Central memory CD4-positive, alpha-beta T cell (primary cell): ENCODE measurements at places on chromosomes 1 and 21.

- DNase-seq: no peak
Measured at GRCh38 chr21:41133874-41134522, 34.0 kb upstream of the BACE2 start.

DNA sequence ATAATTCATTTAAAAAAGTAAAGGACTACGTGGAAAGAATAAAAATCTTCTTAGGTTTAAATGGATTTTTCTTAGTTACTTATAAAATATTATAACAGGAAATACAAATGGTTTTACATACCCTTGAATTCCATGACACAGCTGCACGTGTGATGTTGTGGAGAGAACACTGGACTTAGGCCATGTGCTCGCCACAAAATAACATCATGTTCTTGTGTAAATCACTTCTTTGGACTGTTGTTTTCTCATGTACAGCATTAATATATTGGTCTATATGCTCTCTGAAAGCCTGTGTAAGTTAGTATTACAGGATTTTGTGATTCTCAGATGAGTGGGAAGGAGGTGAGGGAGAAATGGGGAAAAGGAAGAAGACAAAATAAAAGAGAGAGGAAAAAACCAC is 228.2 kb downstream of the DNM3 start:
- DNase-seq: no peak

GRCh38 chr1:70818401-70818800 is 229.2 kb downstream of the PTGER3 start:
- DNase-seq: no peak

DNA sequence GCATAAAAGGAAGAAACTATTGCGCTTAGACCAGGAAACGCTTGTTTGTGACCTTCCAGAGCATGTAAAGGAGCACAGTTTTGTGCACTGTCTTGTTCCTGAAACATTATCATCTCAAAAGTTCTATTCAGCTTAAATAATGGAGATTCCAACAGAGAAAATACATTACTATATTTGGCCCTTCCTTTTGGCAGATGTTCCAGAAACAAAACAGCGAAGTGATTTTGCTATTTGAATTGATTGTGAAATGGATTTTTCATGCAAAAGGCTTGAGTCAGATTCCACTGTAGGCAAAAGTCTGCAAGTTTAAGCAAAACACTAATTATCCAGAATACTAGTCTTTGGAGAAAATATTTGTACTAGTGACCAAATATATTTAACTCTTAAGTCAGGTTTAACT is 80.3 kb upstream of the PTBP2 start:
- DNase-seq: no peak

DNA sequence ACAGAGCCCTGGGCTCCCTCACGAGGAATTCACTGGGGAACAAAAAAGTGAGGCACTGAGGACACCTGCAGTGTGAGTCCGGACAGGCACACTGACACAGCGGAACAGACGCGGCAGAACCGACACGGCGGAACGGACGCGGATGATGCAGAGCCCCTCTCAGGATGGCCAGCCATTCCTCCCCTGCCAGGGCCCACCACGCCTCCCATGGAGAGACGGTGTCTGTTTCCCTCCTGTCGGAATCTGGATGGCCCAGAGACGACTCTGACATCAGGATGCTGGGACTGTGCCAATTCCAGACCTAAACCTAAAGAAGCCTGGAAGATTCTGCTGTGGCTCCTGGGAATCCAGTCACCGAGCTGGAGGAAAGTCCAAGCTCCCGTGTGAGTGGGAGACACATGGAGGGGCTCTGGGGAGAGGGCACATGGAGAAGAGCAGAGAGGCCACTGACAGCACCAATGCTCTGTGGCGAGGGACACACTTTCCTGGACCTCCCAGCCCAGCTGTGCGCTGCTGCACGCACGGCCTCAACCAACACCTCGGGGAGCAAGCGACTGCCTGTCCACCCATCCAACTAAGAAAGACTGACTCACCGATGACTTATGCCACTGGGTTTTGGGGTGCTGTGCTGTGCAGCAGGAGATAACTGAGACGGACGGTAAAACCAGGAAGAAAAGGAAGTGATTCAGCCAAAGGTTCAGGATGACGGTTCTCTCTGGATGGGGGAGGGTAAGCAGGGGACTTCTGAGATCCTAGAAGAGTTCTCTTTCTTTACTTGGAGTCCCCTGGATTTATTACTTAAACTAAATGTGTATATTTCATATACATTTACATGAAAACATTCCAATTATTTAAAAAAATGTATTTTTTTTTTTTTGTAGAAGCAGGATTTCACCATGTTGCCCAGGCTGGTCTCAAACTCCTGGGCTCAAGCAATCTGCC is 23.3 kb downstream of the ZBTB17 start:
- DNase-seq: no peak

- DNase-seq: no peak
Measured at GRCh38 chr1:77228836-77229235, 9.6 kb upstream of the PIGK start.
